HS-5 (cell line): ENCODE measurements at places on chromosomes 2 and 18.

- DNase-seq: no peak
These were observed 31.3 kb upstream of the TMEM131 start for GRCh38 chr2:98026927-98027522.

DNA sequence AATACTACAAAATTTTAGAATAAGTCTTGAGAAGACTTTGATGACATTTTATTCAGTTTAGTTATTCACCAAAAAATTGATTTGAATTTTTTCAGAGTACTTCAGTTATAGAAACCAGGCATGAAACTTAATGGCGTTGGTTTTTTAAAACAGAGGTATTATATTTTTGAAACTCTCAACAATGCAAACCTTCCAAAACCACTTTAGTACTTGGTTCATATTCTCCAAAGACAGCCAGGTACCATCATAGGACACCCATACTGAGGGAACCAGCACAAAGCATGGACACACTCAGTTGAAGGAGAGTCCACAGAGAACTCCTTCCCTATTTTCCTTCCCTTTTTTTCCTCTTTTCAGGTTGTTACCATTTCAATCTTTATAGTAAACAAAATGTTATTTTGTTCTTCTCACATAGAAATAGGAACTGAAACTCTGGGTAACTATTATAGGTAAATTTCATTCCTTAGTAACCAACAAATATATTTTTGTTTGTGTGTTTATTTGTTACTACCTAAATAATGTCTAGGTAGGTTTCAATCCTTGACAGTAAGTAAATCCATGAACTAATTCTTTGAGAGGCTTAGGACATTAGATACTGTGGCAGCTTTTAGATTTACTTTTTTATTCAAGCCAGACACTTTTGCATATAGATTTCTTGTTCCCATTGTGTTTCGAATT, 95.8 kb downstream of the TMEFF2 start:
- DNase-seq: no peak

DNA sequence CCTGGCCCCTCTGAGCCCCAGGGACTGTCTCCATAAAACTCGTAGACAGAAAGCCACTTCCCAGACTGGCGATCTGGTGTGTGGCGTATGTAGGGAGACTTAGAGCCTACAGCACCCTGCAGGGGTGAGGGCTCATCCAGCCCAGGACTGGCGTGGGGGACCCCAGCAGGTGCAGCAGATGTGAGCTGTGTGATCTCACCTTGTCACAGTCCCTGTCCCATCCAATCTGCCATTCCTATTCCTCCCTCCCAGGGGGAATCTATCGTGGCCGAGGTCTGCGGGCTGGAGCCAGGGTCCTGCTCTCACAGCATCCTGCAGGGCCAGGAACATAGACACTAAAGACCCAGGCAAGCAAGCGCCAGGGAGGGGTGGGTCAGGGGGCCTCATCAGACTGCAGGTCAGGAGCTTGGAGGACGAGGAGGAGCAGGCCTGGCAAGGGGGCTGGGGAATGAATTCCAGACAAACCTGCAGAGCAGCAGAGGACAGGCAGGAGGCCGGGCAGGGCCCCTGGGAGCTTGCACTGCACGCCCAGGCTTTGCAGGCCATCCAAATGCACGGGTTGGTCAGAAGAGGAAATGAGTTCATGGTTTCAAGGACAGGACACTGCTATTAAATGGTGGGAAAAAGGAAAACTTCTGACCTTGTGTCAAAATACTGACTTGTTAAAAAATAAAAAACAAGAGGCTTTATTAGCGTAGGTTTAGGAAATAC, 32.5 kb downstream of the HS6ST1 start:
- DNase-seq: no peak

GRCh38 chr18:62464266-62464665, 58.6 kb upstream of the ZCCHC2 start:
- DNase-seq: no peak

- DNase-seq: no peak
These were observed 151.7 kb upstream of the KLF7 start for GRCh38 chr2:207317378-207317984.
